Nucleus accumbens (tissue), 56 donors: ENCODE measurements at places on chromosomes 16 and 17.

DNA sequence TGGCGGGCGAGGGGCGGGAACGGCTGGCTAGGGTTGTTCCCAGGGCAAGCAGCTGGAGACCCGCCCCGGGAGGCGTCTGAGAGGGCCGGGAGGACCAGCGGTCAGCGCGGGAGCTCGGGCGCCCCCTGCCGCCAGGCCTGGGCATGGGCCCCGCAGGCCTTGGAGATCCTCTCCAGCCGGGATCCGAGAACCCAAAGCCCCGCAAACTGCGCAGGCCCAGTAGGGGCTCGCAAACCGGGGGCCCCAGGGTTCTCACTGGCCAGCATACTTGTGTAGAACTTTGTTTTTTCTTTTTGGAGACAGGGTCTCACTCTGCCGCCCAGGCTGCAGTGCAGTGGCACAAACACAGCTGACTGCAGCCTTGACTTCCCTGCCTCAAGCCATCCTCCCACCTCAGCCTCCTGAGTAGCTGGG is 20.8 kb upstream of the ZNF423 start:
- no peak for DNase-seq

DNA sequence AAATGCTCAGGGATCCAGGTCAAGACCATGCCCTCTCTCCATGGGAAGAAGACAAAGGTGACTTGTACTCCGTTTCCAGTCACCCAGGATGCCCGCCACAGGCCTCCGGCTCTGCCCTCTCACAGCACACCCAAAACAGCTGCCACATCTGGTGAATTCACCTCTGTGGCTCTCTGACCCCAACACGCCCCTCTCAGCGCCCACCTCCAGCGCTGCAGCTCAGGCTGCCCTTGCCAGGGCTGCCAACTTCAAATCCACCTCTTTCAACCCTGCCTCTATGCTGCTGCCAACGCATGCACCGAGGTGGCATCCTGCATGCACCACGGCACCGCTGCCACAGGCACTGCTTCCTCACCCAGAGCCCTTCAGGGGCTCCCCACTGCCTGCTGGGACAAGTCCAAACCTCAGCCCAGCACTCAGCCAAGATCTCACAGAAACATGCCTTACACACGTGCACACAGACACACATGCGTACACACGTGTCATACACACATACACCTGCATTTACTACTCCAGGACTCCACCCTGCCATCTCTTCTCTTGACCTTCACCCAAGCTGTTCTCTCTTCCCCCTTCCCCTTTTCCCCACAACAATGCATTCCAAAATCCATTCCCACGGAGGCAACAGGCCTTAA is 7.5 kb downstream of the HID1 start:
- no peak for DNase-seq

DNA sequence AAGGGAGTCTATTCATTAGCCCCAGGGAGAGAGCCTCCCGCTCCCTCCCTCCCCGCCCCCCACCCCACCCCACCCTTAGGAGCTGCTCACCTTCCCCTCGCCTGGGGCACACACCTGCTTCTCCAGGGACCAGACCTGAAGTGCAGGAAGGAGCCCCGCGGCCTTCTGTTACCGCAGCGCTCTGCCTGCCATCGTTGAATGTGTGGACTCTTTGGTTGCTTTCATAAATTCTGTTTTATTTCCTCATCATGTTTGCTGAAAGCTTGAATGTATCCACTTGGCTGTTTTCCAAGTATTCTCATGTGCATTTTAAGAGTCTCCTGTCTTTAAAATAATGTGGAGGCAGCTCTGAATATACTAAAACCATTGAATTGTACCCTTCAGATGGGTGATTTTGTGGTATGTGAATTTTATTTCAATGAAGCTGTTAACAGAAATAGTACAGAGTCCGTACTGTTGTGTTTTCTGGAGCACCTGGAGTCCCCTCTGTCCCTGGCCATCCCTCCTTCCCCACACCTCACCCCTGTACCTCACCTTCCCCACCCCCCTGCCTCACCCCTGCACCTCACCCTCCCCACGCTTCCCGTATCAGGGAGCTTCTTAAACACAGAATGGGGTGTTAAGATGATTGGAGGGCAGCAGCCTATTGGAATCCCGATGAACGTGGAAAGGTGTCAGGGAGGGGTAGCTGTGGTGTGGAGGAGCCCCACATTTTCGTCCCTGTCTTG is 25.5 kb downstream of the RAB11FIP3 start:
- no peak for DNase-seq

DNA sequence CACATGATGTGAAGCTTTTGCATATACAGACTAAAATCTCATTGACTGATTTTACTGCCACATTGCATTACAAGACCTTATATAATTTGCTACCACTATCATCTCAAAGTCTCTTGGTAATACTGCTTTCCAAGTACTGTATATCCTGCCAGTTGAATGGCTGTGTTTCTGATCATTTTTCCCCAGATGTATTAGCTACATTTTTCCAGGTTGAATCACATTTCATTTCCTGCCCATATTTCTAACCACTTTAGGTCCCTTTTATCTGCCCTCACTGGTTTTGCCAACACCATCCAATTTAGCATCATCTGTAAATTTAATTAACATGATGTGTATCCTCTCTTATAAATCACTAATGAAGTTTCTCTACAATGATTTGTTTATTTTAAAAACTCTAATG is 365.7 kb upstream of the PMFBP1 start:
- no peak for DNase-seq

- DNase-seq = no peak
These were observed 17.1 kb downstream of the PLEKHG4 start for GRCh38 chr16:67296420-67296819.

- DNase-seq = no peak
These were observed 228.5 kb downstream of the FOXL1 start for GRCh38 chr16:86806838-86807351.

DNA sequence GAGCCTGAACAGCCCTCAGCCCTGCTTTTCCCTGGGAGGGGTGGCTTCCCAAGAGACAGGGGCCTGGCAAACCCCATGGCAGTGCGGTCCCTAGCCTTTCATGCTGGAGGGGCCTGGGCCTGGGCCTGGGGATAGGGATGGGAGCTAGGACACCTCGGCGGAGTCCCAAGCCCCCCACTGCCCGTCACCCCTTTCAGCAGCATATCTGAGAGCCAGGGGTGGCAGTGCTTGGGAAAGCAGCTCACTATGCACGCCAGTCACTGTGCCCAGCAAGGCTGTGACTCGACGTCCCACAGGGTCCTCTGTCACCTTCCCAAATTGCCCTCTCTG is 612 bp upstream of the SLC47A2 start:
- DNase-seq = no peak

DNA sequence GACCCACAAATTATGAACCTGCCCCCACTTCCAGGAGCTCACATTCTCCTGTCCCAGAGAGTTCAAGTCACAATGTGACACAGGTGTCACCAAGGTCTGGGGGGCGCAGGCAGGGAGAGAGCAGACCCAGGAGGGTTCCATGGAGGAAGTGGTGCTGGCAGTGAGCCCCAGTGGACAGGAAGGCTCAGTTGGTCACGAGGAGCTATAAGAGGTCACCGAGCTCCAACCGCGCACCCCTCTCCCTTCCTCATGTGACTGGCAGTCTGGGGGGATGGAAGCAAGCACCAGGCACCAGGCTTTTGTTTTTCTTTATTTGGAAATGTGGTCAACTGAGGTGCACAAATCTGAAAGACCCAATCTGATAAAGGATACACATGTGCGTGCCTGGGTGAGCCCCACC is 2.5 kb downstream of the ITGAD start:
- no peak for DNase-seq
